ENCODE measurements at places on chromosomes 7 and 10.

GRCh38 chr7:37916017-37916672 lies 472 bp downstream of the SFRP4 start:
- peak; percentile 2 for DNase-seq

DNA sequence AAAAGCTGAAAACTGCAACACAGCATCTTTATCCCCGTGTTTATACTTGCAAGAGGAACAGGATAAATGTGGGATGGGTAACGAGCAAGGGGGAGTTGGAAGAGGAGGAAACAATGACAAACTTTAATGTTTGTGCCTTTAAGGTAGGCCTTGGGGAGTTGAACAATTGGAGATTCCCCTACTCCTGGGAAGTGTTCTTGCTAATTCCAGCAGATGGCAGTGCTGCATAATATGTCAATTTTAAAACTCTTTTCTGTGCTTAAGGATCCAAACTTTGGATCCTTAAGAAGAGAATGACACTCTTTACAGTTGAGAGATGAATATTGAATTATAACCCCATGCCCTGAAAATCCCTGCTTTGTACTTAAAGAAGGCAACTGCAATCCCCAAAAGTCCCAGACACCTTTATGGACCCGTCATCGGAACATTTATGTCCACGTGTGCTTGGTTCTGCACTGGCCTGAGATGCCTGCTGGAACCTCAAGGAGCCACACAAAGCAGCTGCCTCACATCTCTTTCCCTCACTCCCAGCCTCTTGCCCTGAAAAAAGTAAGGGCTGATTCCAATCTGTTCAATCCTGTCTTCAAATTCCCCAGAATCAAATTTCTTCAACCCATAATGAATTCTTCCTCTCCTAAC lies 12.0 kb downstream of the IFIT5 start:
- DNase-seq, result peak; percentile 48

DNA sequence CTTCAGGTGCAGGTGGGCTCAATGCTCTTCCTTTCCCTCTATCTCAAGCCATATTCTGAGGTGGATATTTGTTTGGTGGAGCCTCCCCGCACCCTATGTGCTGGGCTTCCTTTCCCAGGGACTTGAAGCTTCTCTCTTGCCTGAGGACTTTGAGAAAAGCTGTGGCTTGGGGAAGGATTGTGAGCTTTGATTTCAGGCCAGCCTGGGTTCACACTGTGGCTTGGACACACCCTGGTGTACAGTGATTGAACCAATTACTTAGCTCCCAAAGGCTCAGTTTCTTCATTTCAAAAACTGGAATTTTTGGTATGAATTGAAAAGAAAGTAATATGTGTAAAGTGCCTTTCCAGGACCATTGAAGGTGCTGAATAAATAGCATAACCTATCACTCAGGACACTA lies 224.5 kb upstream of the GLI3 start:
- DNase-seq, result no peak

- DNase-seq, result no peak
Observed at GRCh38 chr7:150946421-150947240, 31.5 kb downstream of the KCNH2 start.

DNA sequence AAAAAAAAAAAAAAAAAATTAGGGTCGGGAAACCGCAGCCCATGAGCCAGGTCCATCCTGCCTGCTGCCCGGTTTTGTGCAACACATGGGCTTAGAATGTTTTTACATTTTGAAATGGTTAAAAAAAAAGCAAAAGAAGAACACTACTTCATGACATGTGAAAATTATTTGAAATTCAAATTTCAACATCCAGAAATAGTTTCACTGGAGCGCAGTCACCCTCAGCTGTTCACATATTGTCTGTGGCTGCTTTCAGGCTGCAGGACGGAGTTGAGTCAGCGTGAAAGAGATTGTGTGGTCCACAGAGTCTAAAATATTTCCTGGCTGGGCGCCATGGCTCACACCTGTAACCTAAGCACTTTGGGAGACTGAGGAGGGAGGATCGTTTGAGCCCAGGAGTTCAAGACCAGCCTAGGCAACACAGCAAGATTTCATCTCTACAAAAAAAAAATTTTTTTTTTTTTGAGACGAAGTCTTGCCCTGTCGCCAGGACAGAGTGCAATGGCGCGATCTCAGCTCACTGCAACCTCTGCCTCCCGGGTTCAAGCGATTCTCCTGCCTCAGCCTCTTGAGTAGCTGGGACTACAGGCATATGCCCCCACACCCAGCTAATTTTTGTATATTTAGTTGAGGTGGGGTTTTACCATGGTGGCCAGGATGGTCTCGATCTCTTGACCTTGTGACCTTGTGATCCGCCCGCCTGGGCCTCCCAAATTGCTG lies 63.9 kb upstream of the ECHDC3 start:
- DNase-seq, result no peak

- DNase-seq, result no peak
Observed at GRCh38 chr10:61068471-61068870, 124.5 kb upstream of the RHOBTB1 start.

GRCh38 chr10:90579602-90580242 lies 278.1 kb downstream of the HTR7 start:
- DNase-seq, result no peak

DNA sequence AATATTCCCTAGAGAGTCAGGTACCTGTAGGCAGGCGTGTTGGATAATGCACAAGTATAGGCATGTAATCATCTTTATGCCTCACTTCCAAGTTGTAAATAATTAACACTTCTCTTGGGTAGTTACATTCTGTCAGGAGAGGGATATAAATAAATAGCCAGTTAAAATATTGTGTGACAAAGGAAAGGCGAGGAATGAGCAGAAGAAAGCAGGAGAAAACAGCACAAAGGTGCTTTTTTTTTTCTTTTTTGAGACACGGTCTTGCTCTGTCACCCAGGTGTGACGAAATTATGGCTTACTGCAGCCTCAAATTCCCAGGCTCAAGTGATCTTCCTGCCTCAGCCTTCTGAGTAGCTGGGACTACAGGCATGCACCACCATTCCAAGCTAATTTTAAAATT lies 99.2 kb upstream of the LYZL2 start:
- no peak for DNase-seq

- no peak for DNase-seq
Observed at GRCh38 chr7:142718313-142718712, 31.0 kb upstream of the PRSS1 start.

DNA sequence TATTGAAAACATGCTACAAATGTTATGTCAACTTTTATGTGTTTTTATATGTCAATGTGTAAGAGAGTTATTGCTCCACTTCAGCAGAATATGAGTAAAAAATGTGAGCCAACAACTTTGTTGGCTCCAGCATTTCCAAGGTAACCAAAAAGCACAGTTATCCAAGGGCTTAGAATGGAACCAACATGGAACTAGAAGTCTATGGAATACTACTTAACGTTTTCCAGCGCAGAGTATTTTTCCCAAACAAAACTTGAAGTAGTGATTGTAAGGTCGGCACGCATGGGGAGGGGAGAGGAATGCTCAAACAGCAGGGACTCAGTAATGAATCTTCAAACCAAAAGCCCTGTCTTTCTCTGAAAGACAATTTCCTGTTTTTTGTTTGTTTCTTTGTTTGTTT lies 45.0 kb upstream of the TSPAN13 start:
- no peak for DNase-seq

Measured in neuronal stem cell (in vitro differentiated cells).